ENCODE measurements at places on chromosomes 5 and 9.
A peak's percentile ranks its signal among the peaks of the same experiment; 100 is the strongest.

GRCh38 chr9:69283003-69283402 lies 42.0 kb upstream of the ENTREP1 start:
- no peak for DNase-seq

- DNase-seq, result no peak
Observed at GRCh38 chr5:80976985-80977384, 16.8 kb downstream of the RASGRF2 start.

- DNase-seq, result peak; percentile 13
Observed at GRCh38 chr9:100020121-100020795, 78.5 kb downstream of the ERP44 start.

DNA sequence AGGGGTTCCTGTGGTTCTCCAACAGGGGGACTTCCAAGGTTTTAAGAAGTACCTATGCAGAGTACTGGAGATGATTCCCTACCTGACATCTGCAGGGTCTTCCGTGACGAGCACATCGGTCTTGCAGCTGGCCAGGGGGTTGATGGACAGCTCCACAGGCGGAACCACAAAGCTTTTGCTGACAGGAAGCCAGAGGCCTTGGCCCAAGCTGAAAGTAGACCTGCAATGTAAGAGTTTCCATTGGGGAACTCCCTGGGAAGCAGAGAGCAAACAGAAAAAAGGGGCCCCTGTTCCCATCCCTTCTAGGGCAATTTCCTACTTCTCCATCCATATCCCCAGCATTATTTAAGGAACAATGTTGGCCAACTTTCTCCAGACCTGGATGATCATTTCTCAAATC lies 288.0 kb downstream of the TRIM32 start:
- no peak for DNase-seq

GRCh38 chr5:9790276-9790675 lies 160.1 kb upstream of the TAS2R1 start:
- DNase-seq, result no peak

DNA sequence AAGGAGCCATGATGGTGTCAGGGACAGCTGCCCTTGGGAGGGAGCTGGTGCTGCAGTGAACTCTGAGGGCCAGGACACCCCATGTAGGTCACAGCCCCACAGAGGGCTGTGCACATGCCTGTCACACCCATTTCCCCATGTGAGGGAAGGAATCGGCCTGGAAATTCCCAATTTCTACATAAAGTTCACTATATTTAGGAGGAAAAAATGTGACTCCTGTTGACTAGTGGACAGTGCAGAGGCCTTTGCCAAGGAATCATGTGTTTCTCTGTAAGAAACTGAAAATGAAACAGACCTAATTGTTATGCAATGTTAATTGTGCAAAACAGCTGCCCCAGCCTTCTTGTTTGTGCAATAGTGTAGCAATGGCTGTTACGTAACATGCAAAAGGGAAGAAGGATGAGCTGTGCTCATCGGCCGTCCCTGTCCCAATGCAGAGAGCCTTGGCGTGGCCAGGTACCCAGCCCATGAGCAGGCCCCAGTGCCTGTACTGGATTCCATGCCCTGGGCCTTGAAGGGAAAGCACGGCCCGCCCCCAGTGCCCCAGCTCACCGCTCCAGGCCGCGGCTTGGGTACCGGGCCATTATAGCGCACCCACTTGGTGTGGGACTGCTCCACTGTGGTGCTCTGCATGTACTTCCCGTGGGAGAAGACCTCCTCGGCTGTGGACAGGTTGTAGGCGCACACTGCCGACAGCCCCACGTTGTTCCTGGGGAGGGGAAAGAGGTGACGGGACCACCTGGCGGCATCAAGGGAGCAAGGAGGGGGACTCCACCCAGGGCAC lies 70.0 kb downstream of the SECISBP2 start:
- no peak for DNase-seq

GRCh38 chr9:124749781-124750180 lies 21.3 kb downstream of the NR6A1 start:
- peak; percentile 44 for DNase-seq

All from fibroblast of skin of back (primary cell).